ENCODE measurements at places on chromosomes 4 and X.

GRCh38 chrX:50769389-50770063 is 44.5 kb downstream of the SHROOM4 start:
- DNase-seq: no peak

- peak; percentile 71 for DNase-seq
Observed at GRCh38 chr4:161936625-161937550, 226.9 kb downstream of the FSTL5 start.

GRCh38 chr4:6916587-6917460 is 7.2 kb downstream of the TBC1D14 start:
- DNase-seq: no peak

DNA sequence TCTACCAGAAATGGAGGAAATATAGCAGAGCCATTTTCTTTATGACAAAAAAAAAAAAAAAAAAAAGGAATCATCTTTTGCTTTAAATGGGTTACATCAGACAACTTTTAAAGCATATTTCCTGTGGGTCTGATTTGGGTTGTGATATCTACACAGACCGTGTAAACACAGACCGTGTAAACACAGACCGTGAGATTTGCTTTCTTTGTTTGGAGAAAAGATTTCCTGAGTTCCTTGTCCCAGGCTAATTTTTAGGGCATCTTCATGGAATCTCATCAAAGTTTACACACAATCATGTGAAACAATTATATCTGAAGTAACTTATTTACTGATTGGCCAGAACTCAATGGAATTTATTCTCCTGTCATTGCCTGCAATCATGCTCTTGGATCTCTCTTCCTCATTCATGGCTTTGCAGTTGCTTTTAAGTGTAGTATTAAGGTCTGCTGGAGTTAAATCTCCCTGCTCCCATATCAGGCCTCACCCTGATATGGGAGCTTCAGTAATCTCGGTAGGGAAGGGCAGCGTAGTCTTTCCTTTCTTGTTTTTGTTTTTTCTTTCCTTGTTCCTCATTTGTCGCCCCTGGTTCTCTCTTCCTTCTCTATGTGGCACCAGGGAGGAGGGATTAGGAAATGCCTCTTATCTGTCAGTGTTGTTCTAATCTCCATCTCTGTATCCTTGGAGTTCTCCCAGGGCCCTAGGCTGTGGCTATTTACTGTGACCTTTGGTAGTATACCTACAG is 248.6 kb upstream of the JADE1 start:
- no peak for DNase-seq

DNA sequence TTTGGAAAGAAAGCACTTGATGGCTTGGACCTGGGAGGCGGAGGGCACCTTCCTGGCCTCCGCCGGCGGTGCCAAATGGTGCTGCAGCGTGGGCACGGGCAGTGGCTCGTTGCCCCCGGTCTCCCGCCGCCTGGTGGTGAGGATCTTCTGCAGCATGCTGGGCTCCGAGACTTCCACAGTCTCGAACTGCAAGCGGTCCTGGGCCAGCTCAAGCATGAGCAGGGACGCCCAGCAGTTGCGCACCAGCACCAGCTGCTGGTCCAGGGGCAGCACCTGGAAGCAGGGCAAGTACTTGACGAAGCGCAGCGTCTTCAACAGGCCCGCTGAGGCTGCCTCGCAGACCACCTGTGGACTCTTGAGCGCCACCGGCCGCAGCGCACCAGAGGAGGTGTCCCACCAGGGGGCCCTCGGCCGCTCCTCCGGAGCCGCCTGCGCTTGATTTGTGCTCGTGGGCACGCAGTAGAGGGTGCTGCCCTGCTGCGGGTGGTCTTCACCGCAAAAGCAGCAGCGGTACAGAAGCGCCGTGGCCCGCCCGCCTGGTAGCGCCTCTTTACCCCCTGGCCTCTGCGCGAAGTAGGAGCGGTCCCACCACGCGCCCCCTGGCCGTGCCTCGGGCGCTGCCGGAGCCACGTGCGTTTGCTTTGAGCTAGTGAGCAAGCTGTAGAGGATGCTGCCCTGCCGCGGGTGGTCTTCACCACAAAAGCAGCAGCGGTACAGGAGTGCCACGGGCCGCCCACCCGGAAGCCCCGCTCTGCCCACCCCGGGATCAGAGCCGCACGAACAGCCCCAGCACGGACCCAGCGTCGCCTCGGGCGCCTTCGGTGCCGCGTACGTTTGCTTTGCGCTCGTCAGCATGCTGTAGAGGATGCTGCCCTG is 689 bp downstream of the NR0B1 start:
- no peak for DNase-seq

DNA sequence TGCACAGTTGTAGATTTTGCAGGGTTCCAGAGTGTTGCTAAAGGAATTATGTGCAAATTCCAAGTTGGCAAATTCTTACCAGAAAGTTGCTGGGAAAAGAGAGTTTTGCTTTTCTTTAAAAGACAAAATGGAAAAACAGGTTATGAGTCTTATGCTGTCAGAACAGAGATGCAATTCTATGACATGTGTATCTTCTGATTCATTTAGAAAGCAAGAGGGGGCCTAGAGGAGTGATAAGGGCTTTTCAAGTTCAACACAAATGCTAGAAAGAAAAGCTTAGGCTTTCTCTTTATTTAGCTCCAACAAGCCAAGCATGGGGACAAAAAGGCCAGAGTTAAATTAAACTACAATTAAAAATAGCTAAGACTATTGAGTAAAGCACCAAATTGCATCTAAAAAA is 72.4 kb upstream of the GATB start:
- DNase-seq: no peak

GRCh38 chr4:7430368-7430964 is 4.3 kb downstream of the PSAPL1 start:
- DNase-seq: no peak

- DNase-seq: no peak
Observed at GRCh38 chrX:20394451-20394850, 127.7 kb upstream of the RPS6KA3 start.

- no peak for DNase-seq
Observed at GRCh38 chr4:73732759-73733431, 7.5 kb upstream of the CXCL8 start.

DNA sequence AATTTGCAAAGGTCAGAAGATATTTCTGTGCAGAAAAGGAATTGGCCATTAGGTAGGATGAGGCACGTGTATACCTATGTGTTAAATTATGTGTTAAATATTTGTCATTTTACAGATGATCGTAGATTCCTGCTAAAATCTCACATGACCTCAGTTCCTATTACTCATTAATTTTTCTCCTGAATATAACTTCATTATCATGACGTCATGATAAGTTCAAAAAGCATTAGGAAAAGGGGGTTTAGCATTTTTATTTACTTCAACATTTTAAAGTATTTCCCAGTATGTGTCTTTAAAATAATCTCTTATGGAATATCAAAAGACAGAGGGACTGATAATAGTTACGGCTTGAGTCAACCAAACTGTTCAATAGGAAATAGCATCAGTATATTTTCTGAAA is 372.8 kb downstream of the IL1RAPL1 start:
- DNase-seq: no peak

DNA sequence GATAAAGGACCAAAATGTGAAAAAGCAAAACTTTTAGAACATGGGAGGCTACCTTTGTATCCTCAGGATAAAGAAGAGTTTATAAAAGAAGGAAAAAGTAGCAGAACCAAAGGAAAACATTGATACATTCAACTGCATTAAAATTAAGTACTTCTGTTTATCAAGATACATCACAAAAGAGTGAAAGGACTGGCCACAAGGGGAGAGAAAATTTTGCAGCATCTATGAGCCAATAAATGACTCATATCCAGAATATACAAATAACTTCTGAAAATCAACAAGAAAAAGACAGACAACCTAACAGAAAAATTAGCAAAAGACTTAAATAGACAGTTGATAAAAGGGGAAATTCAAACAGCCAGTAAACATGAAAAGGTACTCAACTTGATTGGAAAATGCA is 177.1 kb downstream of the RBMX2 start:
- no peak for DNase-seq

DNA sequence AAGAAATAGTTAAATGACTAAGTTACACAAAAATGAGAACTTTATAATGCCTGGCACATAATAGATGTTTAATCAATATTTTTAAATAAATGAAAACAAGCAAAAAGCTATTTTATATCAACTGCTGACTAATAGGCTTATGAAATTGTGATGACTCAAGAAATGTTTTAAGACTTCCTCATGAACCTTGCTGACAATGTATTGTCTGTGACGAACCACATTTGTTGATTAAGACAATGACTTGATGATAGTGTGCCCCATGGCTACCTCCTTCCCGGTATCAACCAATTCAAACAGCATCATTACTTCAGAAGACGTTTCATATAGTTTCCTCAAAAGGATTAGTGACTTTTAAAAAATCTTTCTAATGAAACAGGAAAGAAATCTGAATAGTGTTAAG is 7.9 kb downstream of the CXCL6 start:
- no peak for DNase-seq

DNA sequence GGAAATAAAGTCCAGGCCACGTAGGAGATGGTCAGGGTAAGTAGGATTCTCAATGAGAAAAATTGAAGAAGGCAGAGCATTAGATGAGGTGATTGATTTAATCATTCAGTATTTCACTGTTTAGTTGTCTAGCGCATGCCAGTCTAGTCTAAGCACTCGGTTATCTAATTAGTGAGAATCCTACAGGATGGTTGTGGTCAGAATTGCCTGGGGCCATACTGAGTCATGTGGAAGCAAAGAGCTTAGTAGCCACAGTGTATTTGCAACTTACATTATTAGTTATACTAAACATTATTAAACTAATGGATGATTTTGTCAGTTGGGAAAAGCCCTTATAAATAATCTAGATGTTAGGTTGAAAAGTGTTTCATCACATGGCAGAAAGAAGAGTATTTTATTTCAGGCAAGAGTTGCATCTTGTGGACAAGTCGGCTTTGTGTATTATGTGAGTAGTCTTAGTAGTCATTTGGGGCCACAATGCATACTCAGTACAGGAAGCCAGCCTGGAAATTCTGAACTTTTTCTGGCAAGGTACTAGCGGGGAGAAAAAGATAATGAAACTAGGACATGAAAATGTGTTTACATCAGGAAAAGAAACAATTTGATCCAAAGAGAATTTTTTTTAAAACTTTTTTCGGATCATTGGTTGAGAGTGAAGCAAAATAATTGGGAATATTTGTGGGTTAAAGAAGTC is 31.9 kb downstream of the CPEB2 start:
- DNase-seq: no peak

GRCh38 chrX:140776320-140776719 is 66.8 kb downstream of the LINC00632 start:
- no peak for DNase-seq

- no peak for DNase-seq
Observed at GRCh38 chrX:7514871-7515599, 327.9 kb upstream of the VCX start.

DNA sequence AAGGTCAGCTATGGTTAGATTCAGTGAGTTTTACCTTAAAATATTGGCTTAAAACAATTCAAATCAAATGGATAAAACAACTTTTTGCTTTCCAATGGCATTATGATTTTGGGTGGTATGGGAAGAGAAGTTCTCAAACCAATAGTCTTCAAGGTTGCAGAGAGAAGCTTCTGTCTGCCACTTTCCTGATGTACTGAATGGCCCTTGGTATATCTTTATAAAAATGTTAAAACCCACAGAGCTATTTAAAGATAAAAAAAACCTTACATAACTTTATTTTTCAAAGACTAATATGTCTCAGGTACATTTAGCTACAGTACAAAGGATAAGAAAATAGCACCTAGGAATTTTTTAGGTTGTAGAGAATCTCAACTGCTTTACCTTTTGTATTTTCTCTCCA is 6.9 kb downstream of the FGA start:
- no peak for DNase-seq

GRCh38 chr4:142929526-142929925 is 83.4 kb upstream of the INPP4B start:
- no peak for DNase-seq

GRCh38 chr4:87555773-87556619 is 26.8 kb upstream of the SPARCL1 start:
- no peak for DNase-seq

GRCh38 chr4:147760695-147761094 is 28.8 kb downstream of the ARHGAP10 start:
- DNase-seq: no peak

- no peak for DNase-seq
Observed at GRCh38 chr4:90124276-90124675, 2.9 kb upstream of the CCSER1 start.

DNA sequence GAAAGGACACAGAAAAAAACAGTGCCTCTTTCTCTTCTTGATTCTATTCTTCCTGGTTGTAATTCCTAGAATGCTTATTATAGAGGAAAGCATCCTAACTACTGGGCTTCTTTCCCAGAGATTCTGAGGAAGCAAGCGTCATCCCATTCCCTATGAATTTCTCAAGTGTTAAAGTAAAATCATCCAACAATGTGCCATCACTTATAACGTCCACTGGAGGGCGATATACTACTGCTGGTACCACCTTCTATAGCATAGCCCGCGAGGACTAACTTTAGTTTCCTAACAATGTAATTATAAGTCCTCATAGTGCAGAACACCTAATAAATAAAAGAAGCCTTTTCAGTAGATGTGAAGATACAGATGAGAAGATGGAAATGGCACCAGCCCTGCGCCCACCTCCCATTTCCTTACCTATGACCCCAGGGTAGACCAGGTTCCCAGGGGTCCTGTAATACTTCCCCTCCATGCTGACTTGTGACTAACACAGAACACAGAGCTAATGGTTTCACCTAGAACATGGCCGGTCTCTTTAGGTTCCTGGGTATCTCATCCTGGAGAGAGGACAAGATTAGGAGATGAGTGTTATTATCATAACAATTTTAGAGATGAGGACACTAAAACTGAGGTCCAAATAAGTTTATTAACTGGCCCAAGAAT is 4.2 kb downstream of the CENPVL3 start:
- DNase-seq: peak; percentile 72

- DNase-seq: no peak
Observed at GRCh38 chrX:97685753-97686152, 802.0 kb downstream of the RPA4 start.

GRCh38 chrX:127708155-127708554 is 344.0 kb downstream of the ACTRT1 start:
- no peak for DNase-seq

DNA sequence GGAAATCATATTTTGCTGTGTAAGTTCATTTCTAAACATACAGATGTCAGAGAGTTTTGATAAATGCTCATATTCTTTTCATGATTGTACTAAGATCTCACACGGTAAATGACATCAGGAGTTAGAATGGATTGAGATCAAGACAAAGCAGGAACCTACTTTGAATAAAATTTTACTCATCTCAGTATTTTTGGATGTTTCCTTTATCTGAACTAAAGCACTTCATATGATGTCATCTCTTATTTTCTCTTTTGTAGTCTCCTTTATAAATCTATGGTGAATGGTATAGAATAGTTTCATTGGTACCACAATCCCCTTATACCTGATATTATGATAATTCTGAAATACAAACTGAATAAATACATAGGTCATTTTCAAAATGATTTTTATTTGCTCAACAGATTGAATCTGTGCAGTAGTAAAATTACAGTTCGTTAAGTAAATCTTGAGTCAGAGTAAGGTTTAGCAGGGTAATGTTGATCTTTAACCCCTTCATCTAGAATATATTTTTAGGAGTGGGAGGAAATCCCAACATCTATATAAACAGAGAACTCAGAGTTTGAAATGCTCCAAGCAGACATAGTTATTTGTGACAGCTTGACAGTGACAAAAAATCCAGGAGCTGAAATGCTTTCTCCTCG is 180.0 kb downstream of the MGST2 start:
- DNase-seq: no peak
